ENCODE measurements at places on chromosomes 7 and 10.

GRCh38 chr7:90474284-90475210 lies 5.1 kb downstream of the PTTG1IP2 start:
- peak overlapping the region; percentile 59 for H3K27ac ChIP-seq
- DNase-seq = peak; percentile 82
- peak overlapping the region; percentile 9 for H3K4me3 ChIP-seq
- peaks cover 31% of the 10 kb centered on the region for H3K4me1 ChIP-seq
- H3K27me3 ChIP-seq = no peaks in the 10 kb centered on the region

- H3K4me1 ChIP-seq = peaks cover 5% of the 10 kb centered on the region
- peaks cover 11% of the 10 kb centered on the region for H3K27me3 ChIP-seq
- H3K4me3 ChIP-seq = no peak overlapping the region
- H3K27ac ChIP-seq = no peak overlapping the region
- no peaks in the 10 kb centered on the region for H3K36me3 ChIP-seq
- DNase-seq = no peak
Measured at GRCh38 chr10:48970654-48971053, 31.0 kb upstream of the LRRC18 start.

DNA sequence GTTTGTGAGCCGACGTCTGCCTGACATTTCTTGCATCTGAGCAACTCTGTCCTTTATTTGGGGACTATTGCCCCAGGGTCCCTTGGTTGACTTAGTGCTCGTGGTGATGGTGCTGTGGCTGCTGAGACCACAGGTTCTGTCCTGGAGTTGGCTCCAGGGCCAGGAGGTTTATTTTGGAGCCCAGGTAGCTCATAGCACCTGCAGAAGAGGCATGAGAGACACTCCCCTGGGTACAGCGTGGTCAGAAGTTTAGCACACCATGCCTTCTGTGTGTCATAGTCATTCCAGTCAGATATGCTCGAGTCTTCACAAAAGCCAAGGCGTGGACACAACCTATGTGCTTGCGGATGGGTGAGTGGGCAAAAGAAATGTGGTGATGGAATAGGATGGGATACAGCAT lies 496.9 kb downstream of the TCERG1L start:
- H3K4me1 ChIP-seq = no peaks in the 10 kb centered on the region
- no peak for DNase-seq
- no peak overlapping the region for H3K27ac ChIP-seq
- no peaks in the 10 kb centered on the region for H3K36me3 ChIP-seq

- H3K27ac ChIP-seq = no peak overlapping the region
- no peaks in the 10 kb centered on the region for H3K4me1 ChIP-seq
- no peak for DNase-seq
- H3K4me3 ChIP-seq = no peak overlapping the region
- peaks cover 7% of the 10 kb centered on the region for H3K36me3 ChIP-seq
Measured at GRCh38 chr7:67631476-67631875, 634.8 kb downstream of the TYW1 start.

DNA sequence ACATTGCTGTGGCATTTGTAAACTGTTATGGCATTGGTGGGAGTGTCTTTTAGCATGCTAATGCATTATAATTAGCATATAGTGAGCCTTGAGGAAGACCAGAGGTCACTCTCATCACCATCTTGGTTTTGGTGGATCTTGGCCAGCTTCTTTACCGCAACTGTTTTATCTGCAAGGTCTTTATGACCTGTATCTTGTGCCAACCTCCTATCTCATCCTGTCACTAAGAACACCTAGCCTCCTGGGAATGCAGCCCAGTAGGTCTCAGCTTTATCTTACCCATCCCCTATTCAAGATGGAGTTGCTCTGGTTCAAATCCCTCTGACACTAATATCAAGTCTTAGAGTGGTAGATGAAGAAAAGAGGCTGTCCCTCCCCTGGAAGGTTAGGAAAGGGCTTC lies 506.2 kb downstream of the GALNT17 start:
- no peak for DNase-seq
- no peaks in the 10 kb centered on the region for H3K36me3 ChIP-seq
- H3K4me3 ChIP-seq = no peak overlapping the region
- H3K27ac ChIP-seq = no peak overlapping the region
- H3K4me1 ChIP-seq = peaks cover 11% of the 10 kb centered on the region

DNA sequence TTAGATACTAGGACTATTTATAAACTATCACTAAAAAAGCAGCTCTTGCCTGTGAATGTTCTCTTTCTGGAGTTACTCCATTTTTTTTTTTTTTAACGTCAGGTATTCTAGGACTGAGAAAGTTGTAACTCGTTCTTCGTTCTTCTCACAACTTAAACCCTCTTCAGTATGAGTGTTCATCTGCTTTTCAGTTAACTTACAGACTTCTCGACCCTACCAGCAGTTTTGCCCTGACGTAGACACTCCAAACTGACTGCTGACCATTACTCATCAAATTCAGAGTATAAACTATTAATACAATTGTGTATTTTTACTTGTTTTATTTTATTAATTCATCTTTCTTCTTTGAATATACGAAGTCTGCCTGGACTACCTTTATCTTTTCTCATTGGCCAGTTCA lies 353.1 kb downstream of the GPR37 start:
- no peaks in the 10 kb centered on the region for H3K27me3 ChIP-seq
- H3K4me1 ChIP-seq = no peaks in the 10 kb centered on the region

DNA sequence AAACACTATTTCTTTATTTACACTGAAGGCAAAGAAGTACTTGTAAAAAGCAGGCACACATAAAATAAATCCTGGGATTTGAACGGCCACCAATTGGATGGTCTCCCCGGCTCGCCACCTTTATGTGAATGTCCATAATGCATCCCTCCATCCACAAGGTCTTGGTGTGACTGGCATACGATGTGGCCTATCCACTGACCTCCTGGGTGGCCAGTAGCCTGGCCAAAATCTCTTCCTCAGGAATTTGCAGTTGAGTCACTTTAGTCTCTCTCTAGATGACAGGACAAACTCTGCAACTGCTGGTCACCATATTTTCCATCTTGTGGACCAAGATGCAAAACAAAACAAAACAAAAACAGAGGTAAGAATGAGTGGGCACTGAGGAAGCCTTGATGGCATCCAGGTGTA lies 39.1 kb downstream of the CDK1 start:
- peak overlapping the region; percentile 27 for H3K4me3 ChIP-seq
- no peaks in the 10 kb centered on the region for H3K36me3 ChIP-seq
- H3K27ac ChIP-seq = peak overlapping the region; percentile 34
- peaks cover 1% of the 10 kb centered on the region for H3K27me3 ChIP-seq
- H3K4me1 ChIP-seq = peaks cover 58% of the 10 kb centered on the region

DNA sequence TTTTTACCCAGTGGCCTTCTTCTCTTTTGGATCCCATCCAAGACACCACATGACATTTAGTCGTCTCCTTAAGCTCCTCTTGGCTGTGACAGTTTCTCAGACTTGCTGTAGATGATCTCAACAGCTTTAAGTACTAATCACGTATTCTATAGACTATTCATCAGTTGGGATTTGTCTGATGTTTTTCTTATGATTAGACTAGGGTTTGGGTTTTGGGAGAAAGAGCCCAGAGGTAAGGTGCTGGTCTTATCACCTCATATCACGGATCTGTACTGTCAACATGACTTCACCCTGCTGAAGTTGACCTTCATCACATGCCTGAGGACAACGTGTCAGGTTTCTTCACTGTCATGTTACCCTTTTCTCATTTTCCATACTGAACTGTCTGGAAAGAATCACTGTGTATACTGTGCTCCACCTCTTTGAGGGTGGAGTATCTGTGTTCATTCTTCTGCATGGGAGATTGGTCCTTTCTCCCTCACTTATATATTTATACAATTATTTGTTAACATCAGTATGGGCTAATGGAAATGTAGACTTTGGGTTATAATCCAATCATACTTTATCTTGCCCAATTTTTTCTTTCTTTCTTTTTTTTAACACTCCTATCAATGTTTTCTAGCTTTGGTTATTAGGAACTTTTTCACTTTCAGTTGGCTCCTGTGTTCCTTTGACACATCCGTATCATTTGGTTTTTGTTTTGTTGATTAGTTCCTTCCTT lies 6.4 kb upstream of the HKDC1 start:
- no peak for DNase-seq
- H3K27me3 ChIP-seq = no peaks in the 10 kb centered on the region
- H3K27ac ChIP-seq = no peak overlapping the region
- H3K36me3 ChIP-seq = peaks cover 5% of the 10 kb centered on the region
- peaks cover 30% of the 10 kb centered on the region for H3K4me1 ChIP-seq

GRCh38 chr10:122249303-122249850 lies 21.7 kb upstream of the BTBD16 start:
- no peaks in the 10 kb centered on the region for H3K4me1 ChIP-seq
- DNase-seq = no peak
- no peak overlapping the region for H3K4me3 ChIP-seq
- no peaks in the 10 kb centered on the region for H3K27me3 ChIP-seq
- H3K36me3 ChIP-seq = peaks cover 4% of the 10 kb centered on the region

DNA sequence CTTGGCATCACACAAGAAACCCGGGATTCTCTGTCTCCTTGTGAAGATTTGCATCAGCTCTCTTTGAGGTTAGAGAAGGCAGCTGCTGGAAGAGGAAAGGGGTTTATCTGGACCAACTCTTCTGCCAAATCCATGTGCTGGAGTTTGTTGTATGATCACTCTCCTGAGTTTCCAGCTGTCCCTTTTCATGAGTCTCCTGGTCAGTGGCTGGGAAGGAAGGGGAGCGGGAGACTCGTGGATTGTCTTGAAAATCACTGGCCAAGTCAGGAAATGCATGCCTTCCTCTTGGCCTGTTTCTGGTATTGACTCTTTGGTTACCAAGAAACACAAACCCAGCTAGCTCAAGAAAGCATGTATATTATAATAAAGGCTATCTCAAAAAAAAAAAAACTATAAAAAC lies 38.8 kb downstream of the TACR2 start:
- H3K4me3 ChIP-seq = no peak overlapping the region
- peaks cover 20% of the 10 kb centered on the region for H3K4me1 ChIP-seq
- H3K27ac ChIP-seq = peak overlapping the region; percentile 20
- H3K27me3 ChIP-seq = peaks cover 3% of the 10 kb centered on the region
- DNase-seq = no peak
- H3K36me3 ChIP-seq = peaks cover 40% of the 10 kb centered on the region

DNA sequence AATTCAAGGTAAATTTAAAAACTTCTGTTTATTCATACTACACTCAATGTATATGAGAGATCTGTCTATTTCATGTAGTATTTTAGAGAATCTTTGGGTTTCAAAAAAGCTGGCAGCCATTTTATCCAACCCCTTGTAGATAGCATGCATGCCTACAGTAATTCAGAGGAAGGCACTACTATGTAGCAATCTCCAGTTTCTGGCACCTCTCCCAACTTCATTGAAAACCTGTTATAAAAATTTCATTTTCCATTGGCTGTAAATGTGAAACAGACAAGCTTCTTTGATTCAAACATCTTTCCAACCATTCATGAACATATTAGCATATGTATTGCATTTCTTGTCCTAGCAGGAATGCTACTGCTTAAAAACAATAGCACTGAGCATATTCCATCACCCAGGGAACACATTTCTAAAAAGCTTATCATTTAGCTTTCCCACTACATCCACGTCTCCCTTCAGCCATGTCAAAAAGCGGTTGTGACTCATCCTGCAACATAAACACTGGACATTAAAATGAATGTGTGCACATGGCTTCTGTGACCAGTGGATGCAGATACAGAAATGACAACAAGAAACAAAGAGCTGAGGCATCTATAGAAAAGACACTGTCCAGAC lies 330.4 kb upstream of the AOAH start:
- H3K4me1 ChIP-seq = peaks cover 7% of the 10 kb centered on the region
- no peak for DNase-seq
- no peaks in the 10 kb centered on the region for H3K36me3 ChIP-seq
- H3K27me3 ChIP-seq = peaks cover 1% of the 10 kb centered on the region
- no peak overlapping the region for H3K4me3 ChIP-seq
- H3K27ac ChIP-seq = no peak overlapping the region

DNA sequence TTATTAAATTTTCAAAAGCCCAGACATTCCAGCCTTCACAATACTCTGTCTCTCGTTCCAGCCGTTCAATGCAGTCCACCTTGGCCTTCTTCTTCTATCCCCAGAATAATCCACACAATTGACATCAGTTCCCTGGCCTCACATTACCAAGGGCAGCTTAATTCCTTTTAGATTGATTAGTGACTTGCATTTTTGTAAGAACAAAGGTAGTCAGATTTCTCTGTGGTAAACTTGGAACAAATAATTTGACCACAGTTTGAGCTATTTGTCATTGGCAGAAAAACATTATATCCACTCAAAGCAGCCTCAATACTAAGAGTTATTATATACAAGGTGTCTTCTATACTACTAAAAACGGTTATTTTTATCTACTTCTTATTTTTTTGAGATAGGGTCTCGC lies 5.1 kb upstream of the CYTH3 start:
- no peaks in the 10 kb centered on the region for H3K36me3 ChIP-seq
- H3K4me1 ChIP-seq = peaks cover 47% of the 10 kb centered on the region
- no peak for DNase-seq
- no peak overlapping the region for H3K4me3 ChIP-seq
- no peaks in the 10 kb centered on the region for H3K27me3 ChIP-seq
- no peak overlapping the region for H3K27ac ChIP-seq

DNA sequence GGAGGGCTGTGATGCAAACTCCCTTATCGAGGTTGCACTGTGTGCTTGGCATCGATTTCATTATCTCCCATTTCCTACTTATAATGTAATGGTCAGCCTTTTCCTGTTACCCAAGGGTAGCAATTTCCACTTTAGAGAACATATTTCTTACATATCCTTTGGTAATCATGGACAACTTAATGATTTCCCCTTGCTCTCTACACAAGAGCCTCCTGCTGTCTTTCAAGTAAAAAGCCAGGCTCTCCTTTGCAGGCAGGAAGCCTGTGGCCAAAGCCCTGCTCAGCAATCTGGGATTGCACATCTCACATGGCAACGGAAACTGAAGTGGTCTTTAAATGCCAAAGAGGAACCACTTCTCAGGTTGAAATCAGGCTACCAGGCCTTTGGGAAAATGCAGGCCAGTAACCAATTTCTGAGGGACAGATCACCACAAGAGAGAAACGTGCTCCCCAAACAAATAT lies 86.7 kb upstream of the IKZF1 start:
- no peak overlapping the region for H3K4me3 ChIP-seq
- no peaks in the 10 kb centered on the region for H3K4me1 ChIP-seq
- H3K36me3 ChIP-seq = no peaks in the 10 kb centered on the region

DNA sequence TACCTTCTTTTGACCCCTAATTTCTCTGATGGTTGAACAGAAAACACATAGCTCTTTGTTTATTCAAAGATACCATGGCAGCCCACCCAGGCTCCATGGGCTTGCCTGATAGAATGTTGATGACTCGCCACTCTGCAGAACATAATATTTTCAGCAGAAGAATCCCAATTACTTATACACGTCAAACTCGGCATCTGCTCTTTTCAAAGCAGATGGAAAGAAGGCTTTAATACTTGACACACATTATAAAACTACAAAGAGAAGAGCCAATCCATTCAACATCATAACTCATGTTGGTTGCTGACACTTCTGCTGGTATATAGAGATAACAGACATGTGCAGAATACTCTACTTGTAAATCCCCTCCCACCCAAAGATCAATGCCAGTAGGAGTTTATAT lies 69.0 kb downstream of the FOXI2 start:
- no peaks in the 10 kb centered on the region for H3K36me3 ChIP-seq
- H3K4me3 ChIP-seq = no peak overlapping the region
- no peaks in the 10 kb centered on the region for H3K4me1 ChIP-seq
- H3K27me3 ChIP-seq = no peaks in the 10 kb centered on the region

- no peaks in the 10 kb centered on the region for H3K27me3 ChIP-seq
- no peaks in the 10 kb centered on the region for H3K36me3 ChIP-seq
- DNase-seq = no peak
Measured at GRCh38 chr10:71300555-71301370, 18.3 kb upstream of the SLC29A3 start.

Measured in HFFc6 (cell line).